ENCODE measurements at places on chromosomes 2 and 18. TPM values are rescaled to one million over a fixed set of nuclear protein-coding genes. Genes with fewer than 3 reads are reported as not detected.

HS1BP3 gene
- 11.2 TPM for total RNA-seq

PROC gene
- total RNA-seq, result not detected

TOGARAM2 gene
- total RNA-seq, result 10.0 TPM

PARD6G gene
- total RNA-seq, result not detected

GREB1L gene
- total RNA-seq, result not detected

CROCC2 gene
- total RNA-seq, result not detected

DNA sequence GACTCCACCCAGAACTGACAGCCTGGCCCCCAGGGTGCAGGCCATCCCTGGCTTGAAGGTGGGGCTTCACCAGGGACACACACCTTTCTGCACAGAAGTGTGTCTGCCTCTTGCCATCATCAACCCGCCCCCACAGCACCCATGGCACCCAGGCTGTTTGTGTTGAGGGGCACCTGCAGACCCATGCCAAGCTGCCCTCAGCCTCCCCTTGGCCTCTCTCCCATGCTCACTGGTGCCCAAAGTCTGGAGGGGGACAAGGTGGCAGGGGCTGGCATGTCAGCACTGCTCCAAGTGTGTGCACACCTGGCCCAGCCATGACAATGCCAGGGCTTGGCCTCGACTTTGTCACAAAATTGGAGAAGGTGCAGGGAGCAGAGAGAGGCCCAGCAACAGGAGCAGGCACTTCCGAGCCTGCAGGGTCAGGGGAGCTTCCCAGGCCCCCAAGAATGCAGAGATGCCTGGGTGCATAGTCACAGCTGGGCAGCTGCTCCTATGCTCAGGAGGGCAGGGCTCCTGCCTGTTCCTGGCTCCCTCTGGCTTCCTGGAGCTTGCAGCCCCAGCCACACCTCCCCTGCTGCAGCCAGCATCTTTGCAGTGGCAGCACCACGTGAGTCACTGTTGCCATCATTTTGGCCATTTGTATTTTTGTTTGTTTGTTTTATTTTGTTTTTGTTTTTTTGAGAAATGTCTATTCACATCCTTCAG, 280.6 kb upstream of the UBE2E3 start:
- DNase-seq, result no peak

- DNase-seq, result no peak
Observed at GRCh38 chr2:230267556-230267955, 42.0 kb downstream of the SP140 start.

DNA sequence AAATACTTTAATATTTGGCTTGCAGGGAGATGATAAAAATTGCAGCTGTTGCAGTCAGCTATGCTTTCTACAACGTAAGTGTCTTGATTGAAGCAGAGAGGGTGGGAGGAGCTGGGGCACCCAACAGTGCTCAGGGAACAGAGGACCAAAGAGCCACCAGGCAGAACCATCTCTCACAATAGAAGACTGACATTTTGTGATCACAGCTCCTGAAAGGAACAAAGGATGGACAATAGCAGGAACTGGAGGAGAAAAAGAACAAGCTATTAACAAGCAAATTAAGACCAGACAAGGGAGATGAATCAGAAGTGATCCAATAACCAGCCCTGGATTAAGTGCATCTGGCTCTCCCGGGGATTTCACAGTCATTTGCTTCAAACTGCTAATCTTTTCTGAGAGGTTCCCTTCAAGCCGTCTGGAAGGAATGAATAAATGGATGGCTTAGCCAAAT, 65.7 kb upstream of the SMAD2 start:
- DNase-seq, result no peak

DNA sequence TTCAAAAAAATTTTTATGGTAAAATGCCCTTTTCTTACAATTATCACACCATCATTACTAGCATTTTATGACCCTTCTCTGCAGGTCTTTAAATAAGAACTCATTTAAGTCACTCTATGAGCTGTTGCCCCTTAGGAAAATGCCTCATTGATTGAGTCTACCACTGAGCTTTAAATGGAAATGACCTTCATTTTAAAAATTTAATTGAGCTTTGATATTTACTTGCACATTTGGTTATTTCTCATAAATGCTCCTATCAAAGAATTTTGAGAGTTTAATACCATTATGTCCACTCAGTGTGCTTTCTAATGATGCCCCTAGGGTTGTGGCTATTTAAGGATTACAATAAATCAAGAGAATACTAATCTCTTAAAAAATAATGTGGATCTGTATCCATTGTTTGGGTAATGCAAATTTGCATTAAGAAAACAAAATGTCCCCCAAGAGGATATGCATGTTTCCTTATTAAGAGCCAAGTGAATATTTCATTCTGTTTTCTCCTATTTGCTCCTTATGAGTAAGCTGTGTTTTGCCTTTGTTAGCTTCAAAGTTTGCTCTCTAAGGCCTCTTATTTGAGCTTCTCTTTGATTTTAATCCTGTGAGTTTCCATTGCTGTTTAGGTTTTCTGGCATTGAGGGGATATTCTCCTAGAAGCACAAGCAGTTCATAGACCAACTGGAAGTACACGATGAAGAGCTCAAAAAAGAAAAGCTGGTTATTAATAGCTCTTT, 69.8 kb downstream of the CERS6 start:
- DNase-seq, result no peak

GRCh38 chr2:239514754-239515530, 114.1 kb upstream of the HDAC4 start:
- no peak for DNase-seq

DNA sequence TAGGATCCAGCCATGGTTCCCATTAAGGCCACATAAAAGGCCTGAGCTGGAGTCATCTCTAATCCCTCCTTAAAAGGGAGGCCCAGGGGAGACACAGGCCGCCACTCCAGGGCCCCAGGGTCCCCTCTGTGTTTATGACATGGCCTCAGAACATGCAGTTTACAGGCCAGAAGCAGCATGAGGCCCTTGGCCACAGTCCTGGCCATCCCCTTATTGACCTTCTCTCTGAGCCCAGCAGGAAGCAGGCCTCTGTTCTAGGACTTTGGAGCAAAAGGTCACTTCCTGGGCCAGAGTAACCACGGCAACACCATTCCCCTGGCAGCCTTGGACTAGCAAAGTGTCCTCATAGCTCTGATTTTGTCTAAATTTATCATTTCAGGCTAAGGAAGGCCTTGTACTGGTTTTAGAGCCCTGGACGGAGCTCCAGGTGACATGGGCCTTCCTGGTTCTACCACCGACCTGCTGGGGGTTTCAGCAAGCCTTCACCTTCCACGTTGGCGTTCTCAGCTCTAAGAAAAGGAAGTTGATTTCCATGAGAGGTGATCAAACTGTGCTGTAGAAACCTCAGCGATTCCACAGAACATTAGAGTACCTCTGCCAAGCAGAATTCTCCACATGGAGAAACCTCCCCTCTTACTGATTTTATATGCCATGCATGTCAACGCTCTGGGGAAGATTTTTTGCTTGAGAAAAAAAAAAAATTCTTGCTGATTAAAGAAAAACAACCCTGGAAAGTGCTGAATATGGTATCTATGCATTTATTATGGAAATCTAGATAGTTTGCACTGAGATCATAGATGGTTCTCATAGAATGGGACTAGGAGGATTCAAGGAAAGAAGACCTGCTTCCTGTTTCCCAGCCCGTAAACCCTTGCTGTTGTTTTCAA, 53.7 kb downstream of the HS1BP3 start:
- DNase-seq, result no peak

DNA sequence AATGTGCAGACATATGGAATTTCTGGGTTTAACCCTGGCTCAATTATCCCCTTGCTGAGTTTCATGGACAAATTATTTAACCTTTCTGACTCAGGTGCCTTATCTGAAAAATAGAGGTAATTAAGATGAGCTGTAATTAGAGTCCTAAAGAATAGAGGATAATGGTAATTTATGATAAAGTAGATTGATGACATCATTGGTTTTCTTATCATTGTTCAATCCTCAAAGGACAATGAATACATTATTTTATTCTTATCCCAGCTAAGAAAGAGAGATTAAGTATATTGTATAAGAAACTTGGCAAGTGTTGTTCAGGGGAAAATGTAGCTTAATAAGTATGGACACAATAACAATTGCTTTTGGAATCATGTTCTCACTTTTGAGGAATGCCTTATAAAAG, 279.3 kb downstream of the NYAP2 start:
- no peak for DNase-seq

DNA sequence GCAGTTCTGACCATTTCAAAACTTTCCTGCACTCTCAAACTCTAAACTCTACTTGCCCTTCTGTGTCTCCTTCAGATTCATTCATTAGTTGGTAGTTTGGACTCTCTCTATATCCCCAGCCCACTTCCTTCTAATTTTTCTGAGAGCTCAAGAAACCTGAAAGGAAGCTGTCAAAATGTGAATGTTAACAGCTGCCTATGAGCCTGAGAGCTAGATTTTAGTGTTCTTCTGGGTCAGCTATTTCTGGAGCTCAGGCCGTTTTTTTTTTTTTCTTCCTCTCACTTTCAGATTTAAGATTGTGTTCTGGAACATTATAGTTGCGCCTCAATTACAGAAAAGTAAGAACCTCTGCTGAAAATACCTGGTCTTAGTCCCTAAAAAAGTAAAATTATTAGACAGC, 73.1 kb downstream of the RTN4 start:
- no peak for DNase-seq

DNA sequence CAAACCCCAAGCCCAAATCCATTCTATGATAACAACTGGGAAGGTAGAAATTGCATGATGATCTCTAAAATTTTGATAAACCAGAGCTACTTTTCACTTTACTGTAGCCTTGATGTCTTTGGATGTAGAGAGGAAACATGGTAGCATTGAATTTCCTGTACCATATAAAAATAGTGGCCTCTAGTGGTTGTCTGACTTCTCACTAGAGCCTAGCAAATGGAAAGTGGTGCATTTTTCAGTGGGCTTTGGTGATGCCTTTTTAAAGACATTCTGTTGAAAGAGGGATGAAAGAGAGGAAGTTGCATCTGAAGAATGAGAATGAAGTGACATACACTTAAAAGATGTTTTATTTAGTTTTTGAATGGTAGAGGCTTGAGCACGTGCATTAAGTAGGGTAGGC, 662.2 kb downstream of the XIRP2 start:
- no peak for DNase-seq

GRCh38 chr18:66393463-66393862, 210.4 kb downstream of the CDH19 start:
- DNase-seq, result no peak

DNA sequence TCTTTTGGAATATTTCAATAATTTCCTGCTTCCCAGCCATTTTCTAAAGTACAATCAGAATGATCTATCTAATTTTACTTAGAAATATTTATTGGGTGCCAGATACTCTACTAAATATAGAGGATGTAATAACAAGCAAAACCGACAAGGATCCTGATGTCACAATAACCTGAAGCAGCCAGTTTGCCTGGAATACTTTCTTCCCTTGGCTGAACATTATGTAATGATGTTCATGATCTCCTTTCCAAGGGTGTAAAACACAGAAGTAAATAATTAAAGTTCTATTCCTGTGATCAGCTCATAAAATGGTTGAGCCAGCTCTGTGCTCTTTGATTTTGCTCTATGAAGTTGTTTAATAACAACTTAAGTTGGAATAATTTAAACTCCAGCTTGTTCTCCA, 2.6 kb upstream of the MRPL19 start:
- no peak for DNase-seq
